ENCODE measurements at places on chromosomes 1 and 21. TPM values are rescaled to one million over a fixed set of nuclear protein-coding genes. Genes with fewer than 3 reads are reported as not detected.

RGS13 gene
- total RNA-seq, result not detected

CHAF1B gene
- total RNA-seq, result 0.89 TPM

PAPPA2 gene
- total RNA-seq, result 15.4 TPM

TRABD2B gene
- 0.14 TPM for total RNA-seq

EDARADD gene
- not detected for total RNA-seq

Measured in smooth muscle cell of the umbilical artery (primary cell).